ENCODE measurements at places on chromosomes 7 and 10.
A peak's percentile ranks its signal among the peaks of the same experiment; 100 is the strongest.

- no peak for DNase-seq
These were observed 2.4 kb upstream of the CNOT4 start for GRCh38 chr7:135512135-135512887.

GRCh38 chr10:30026578-30026977 is 32.8 kb downstream of the JCAD start:
- no peak for DNase-seq

DNA sequence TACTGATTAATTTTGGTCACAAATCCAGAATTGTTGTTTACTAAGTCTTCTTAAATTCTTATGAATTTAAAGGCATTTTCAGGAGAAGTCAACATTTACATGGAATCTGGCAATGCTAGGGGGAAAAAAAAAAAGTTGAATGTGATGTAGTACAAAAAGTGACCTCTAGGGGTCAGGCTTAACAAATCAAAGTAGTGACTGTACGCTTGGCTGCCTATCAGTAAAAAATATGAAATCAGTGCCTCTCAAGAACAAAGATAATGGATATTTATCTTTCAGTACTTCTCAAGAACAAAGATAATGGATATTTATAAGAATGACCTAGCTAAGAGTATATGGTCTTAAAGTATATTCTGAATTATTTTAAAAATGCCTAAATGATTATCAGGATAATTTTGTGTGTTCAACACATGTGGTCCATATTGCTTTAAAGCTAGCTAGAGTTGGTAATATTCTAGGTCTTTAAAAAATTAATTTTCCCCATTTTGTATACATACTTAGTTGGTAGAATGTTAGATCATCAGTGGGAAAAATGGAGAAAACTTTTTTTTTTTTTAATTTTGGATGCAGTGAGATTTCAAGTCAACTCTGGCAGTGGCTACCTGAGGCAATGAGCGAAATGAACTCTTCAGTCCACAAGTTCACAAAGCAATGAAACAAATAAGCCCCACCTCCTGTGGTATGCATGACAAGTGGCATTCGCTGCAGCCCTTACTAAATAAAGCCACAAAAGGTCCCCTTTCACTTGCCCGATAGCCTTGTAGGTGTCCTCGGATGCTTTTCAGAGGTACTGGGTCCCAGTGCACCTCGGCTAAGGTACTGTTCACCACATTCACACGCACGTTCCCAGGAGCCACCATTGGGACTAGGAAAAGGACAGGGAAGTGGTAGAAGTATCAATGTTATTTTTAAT is 51.2 kb upstream of the LAMB4 start:
- no peak for DNase-seq

DNA sequence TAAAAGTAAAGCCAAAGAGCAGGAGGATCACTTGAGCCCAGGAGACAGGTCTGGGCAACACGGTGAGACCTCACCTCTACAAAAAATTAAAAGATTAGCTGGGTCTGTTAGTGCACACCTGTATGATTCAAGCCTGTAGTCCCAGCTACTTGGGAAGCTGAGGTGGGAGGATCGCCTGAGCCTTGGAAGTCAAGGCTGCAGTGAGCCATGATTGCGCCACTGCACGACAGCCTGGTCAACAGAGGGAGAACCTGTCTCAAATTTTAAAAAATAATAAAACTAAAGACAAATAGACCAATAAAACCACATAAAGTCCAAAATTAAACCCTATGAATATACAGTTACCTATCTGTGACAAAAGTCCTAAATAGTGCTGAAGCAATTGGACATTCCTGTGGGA is 3.2 kb downstream of the LMBR1 start:
- no peak for DNase-seq

- peak; percentile 24 for DNase-seq
These were observed at the start of gene PCGF6 for GRCh38 chr10:103350517-103351260. TSS of gene PCGF6 (minus strand) at chr10:103351140. CDS start at chr10:103351066, 74 bp downstream.

DNA sequence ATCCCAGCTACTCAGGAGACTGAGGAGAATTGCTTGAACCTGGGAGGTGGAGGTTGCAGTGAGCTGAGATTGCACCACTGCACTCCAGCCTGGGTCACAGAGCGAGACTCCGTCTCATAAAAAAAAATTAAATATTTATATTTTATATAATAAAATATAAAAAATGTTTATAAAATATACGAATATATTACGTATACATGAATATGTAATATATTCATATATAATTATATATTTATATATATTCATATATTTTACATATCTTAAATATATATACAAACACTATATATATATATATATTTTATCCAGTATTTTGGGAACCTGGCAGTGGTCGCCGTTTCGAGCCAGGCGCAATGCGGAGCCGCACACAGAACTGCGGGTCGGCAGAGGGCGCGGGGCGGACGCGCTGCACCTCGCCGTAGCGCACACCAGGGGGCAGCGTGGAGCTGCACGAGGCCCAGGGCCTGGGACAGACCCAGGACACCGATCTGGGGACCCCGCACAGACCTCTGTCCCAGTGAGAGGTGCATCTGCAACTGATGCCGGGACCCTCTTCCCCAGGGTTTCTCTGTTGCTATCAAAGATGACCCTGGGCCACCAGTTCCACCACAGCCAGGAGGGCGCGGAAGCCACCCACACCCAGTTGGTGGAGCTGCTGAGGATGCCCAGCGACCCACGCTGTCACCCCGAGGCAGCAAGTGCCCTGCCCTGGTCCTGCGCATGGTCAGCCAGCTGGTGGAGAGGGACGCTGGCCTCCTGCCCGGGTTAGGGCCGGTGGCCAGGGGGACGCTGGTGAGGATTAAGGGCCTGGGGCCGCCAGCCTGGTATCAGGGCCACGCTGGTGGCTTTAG is 22.7 kb downstream of the AP5Z1 start:
- DNase-seq = peak; percentile 43

DNA sequence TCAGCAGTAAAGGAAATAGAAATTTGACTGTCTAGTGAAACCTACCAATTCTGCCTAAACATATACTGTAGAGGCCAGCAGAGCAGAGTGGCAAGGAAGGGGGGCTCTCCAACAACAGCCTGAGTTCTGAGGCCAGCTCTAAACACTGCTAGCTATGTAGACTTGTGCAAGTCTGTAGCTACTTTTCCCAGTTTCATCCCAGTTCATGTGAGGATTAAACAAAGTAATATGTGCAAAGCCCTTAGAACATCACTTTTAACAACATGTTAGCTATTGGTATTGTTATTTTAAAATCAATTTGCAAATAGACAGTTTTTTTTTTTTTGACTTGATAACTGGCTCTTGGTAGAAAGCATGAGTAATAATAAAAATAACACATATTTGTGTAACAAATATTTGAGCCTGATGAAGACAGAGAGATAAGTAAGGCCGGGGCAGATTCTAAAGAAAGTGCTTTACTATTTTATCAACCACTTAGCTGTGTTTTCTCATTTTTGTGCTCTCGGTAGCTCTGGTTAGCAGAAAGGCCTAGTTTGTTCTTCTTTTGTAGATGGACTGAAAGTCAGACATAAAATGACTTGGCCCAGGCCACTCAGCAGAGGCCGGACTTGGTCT is 9.3 kb downstream of the CHST12 start:
- no peak for DNase-seq

DNA sequence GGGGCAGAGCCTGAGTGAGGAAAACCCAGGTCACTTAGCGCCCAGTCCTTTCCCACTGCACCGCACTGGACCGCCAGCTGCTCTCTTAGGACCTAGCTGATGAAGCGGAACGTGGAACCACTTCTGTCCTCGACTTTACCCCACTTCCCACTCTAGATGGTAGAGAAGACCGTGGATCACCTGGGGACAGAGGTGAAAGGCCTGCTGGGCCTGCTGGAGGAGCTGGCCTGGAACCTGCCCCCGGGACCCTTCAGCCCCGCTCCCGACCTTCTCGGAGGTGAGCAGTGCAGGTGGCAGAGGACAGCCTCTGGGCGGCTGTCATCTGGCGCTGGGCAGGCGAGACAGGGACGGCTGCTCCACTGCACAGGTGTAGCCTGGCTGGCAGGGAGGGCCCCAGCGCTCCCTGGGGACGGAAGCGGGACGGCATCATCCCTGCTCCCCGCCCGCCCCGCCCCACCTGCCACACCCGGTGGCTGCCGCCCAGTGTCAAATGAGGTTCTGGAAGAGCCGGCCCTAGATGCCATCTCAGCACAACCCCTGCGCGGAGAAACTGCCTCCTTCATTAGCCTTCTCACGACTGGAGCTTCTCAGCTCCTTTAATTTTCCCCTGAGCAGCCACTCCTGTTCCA is 11.7 kb downstream of the PLAC9 start:
- no peak for DNase-seq

GRCh38 chr10:26637521-26638275 is 59.8 kb upstream of the PDSS1 start:
- no peak for DNase-seq

GRCh38 chr10:132685921-132686680 is 99.8 kb downstream of the NKX6-2 start:
- DNase-seq = no peak

- peak; percentile 11 for DNase-seq
These were observed 922 bp downstream of the PPA1 start for GRCh38 chr10:70232155-70232858.

- DNase-seq = no peak
These were observed 39.2 kb downstream of the WBP1L start for GRCh38 chr10:102782673-102783551.

GRCh38 chr10:86755454-86755739 is 1.0 kb upstream of the BMPR1A start:
- DNase-seq = no peak

- no peak for DNase-seq
These were observed 127.6 kb upstream of the RHOBTB1 start for GRCh38 chr10:61071580-61071979.

GRCh38 chr10:119139464-119140067 is 25.9 kb downstream of the SFXN4 start:
- peak; percentile 34 for DNase-seq

DNA sequence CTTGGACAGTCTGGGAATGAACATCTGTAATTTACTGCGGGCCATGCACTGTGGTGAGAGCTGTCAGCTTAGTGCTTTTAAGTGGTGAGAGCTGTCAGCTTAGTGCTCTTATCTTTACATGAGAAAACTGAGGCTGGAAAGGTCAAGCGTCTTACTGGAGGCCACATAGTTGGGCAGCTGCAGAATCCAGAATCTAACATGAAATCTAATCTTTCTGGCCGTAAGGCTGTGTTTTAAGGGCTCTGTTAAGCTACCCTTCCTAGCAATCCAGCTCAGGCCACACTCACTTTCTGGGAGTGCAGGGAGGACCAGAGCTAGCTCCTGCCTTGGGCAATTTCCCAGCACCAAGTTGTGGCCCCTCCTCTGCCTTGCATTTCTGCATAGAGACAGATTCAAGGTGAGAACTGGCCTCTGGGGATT is 70.2 kb downstream of the SORCS3 start:
- DNase-seq = no peak

GRCh38 chr7:49523870-49524269 is 249.6 kb upstream of the VWC2 start:
- no peak for DNase-seq

DNA sequence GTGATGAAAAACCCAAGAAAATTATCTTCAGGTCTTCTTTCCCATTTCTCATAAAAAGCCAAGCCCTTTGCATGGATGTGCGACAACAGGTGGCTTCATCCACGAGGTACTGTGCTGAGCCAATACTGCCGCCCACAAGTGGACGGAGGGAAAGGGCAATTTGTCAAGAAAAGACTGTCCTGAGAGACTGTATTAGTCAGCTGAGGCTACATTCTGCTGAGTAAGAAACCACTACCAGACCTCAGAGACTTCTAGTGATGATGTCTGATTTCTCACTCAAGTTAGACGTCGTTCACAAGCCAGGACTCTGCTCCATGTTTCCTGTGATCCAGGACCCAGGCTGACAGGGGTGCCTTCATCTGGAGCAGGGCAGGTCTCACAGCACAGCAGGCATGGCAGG is 171.5 kb upstream of the CDCA7L start:
- DNase-seq = no peak

DNA sequence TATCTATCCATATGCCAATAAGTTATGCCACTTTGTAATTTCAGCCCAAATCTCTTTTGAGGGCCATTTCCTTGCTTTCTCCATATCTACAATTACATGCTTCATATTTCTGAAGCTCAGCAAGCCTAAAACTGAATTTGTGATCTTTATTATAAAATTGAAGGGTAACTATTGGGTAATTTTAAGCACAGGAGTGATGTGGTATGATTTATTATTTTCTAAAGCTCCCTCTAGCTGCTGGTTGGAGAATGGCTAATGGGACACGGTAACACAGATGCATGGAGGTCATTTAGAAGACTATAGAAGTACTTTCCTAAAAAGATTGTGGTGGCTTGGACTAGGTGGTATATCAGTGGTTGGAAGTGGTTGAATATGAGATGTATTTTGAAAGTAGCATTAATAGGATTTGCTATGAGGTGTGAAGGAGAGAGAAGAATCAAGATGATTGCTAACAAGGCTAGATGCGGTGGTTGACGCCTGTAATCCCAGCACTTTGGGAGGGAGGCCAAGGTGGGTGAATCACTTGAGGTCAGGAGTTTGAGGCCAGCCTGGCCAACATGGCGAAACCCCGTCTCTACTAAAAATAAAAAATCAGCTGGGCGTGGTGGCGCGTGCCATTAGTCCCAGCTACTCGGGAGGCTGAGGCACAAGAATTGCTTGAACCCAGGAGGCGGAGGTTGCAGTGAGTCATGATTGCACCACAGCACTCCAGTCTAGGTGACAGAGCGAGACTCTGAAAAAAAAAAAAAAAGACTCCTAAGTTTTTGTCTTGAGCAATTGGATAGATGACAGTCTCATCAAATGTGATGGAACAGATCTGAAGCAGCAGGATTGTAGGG is 13.9 kb downstream of the KLHDC10 start:
- DNase-seq = no peak

DNA sequence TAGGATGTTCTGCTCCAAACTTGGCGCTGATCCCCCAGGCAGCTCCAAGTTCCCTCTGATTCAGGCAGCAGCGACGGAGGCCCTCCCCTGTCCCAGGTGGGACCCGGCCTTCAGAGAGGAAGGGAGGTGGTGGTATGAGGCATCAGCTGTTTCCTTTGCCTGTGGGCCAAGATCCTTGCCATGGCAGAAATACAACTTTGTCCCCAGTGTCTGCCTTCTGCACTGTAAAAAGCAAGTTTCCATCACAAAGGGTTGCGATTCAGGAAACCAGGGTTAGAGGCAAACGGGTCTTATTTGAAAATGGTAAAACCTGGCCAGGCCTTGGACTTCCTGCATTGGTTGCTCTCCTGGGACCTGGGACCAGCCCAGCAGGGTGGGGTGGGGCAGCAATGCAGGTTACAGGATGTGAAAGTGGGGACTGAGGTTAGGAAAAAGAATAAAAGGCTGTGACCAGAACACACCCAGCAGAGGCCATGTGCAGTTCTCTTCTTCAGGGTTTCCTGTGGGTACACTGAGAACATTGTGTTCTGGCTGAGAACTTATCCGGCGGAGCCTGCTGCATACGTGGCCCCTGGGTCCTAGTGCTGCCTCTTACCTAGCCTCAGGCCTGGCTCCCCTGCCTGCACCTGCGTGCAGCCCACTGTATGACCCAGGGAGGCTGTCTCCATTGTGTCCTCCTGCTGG is 25.1 kb upstream of the DDIT4 start:
- peak; percentile 49 for DNase-seq

Data from activated CD8-positive, alpha-beta memory T cell treated with anti-CD3 and anti-CD28 coated beads for 1 hour (primary cell).